ENCODE measurements at places on chromosomes 1 and 21.

DNA sequence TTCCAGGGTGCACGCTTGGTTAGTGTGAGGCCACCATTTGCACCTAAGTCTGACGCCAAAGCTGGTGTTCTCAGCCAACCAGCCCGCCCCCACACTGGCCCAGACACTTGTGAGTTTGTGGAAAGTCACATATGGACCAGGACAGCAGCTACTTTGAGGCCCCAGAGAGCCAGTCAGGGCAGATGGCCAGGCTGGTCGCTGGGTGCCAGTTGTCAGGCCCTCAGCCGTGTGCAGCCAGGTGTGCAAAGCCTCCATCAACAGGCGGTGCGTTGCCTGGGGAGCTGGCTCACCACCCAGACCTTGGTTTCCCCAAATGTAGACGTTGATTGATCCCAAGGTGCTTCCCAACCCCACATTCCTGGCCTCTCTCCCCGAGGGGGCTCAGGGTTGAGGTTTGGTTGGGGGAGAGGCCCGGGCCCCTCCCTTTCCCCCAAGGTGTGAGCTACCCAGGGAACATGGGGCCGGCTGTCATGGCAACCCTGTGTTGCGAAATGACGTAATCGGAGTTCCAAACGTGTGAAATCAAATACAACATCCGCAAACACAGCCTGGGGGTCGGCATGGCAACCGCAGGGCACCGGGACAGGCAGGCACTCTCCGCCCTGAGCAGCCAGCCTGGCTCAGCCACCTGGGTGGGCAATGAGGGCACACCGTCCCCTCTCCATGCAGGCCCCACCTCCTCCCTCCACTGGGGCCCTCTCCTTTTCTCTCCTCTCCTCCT lies 42.2 kb upstream of the WNT4 start:
- DNase-seq: peak; percentile 67

GRCh38 chr1:93608187-93609109 lies 73.2 kb downstream of the BCAR3 start:
- no peak for DNase-seq

GRCh38 chr1:81803431-81804110 lies 2.8 kb downstream of the ADGRL2 start:
- peak; percentile 48 for DNase-seq

DNA sequence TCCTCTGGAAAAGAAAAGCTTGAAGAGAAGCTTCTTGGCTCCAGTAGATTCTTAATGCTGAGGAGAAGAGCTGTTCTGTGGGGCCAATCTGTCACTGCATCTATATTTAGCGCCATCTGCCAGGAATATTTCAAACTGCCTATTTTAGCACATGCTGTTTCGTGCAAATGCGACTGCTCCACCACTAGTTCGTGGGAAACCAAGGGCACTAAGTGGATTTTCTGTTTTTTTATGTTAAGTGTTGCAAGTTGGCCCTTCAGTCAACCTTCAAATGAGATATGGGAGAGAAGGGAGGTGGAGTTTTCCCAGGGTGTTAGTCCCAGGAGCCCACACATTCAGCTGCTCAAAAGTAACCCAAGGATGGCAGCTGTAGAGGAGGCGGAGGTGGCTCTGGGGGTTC lies 91.9 kb downstream of the TSEN15 start:
- DNase-seq: no peak

GRCh38 chr1:219020386-219020785 lies 153.3 kb upstream of the LYPLAL1 start:
- no peak for DNase-seq

- DNase-seq: no peak
These were observed 28.9 kb downstream of the TSNAX start for GRCh38 chr1:231557411-231557810.

DNA sequence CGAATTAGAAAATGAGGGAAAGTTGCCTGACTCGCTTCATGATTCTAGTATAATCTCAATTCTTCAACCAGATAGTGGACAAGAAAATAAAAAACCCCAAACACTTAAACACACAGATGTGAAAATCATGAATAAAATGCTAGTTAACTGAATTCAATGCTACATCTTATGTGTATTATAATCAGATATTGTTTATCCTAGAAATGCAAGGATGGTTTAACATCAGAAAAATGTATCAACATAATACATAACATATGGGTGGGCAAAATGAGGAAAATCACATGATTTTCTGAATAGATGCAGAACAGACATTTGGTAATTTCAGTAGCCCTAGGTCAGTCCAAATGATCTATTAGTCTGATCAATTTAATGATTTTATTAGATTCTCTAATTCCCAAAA lies 97.2 kb downstream of the SIM2 start:
- no peak for DNase-seq

- no peak for DNase-seq
These were observed 11.4 kb downstream of the VAV3 start for GRCh38 chr1:107953556-107953955.

GRCh38 chr1:203336097-203336496 lies 14.8 kb downstream of the FMOD start:
- DNase-seq: no peak

DNA sequence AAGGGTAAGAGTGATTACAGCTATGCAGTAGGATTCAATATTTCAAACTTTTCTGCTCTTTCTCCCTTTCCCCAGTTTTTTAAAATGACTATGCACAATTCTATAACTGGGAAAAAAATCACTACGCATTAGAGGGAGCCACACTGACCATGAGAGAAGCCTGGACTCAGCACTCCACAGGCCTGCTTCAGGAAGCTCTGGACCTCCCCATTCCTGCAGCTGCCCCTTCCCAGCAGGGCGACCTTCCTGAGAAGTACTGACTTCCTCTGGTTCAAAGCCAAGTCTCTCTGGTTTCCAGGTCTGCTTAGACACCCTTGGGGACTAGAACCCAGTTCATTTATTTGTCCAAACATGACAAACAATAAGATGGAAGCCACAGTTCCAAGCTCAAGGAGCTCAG lies 42.0 kb upstream of the CLSTN1 start:
- no peak for DNase-seq

DNA sequence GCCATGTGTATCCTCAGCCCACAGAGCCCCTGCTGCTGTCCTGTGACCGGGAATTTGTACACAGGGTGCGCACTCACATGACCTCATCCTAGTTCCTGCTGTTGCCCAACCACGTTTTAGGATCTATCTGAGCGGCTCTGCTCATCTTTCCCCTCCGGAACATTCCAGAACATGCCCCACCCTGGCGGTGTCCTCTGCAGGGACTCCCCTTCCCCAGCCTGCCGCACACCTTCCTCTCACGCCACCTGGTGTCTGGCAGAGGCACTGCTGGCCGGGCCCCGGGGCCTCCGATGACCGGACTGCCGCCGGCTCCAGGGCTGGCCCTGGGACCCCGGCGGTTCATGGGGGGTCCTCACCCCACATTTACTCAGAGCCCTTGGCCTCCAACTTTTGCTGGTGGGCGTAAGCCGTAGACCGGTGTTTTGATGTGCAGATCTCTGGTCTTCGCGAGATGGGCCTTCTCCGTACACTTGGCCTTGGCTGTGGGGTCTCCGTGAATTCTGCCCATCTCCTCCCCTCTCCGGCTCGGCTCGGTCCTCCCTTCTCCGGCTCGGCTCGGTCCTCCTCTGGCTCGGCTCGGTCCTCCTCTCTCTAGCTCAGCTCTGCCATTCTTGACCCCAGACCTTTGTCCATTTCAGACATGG lies 29.5 kb downstream of the ARHGEF16 start:
- DNase-seq: peak; percentile 58

DNA sequence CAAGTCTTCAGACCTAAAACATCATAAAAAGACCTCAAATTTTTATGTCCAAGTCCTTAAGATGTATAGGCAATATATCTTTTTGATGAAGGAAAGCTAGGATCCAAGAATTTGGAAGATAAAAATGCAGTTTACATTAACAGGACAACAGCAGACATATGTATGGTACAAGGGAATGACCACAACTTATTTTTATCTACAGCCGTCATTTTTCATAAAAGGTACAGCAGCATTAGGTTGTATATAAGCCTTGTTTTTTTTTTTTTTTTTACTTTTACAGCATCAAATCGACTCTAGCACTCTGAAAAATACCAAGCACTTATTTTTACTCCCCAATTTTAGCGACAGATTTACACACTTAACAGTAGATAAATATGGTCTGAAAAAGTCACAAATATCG lies 1.3 kb downstream of the SRSF10 start:
- no peak for DNase-seq

DNA sequence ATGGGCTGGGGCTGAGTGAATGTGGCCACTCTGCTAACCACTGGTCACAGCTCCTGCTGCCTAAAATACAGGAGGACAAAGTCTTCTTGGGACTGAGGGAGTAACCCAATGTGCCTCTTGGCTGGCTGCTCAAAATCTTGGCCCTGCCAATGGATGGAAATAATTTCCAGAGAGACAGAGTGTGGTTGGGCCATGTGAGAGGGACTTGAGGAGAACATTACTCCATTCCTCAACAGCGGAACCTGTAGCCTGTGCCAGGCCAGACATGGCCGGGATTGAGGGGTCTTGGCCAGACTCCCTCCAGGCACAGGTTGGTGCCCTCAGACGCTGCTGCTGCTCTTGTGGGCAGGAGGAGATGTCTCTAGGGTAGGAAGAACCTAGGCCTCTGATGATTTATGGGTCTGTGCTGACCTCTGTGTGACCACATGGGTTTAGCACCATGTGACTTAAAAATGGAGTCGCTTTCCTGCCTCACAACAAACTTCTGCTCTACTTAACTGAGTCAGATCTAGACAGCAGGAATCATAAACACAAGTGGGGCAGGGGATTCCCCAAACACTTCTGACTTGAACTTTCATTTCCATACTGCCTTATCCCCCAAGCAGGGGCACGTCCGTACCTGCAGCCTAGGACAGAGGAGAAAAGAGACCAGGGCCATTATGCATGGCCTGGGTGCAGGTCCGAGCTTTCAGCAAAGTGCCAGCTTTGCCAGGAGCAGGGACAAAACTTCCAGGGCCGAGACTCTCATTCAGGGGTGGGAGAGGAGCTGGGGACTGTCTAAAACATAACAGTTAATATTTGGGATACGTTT lies 79.2 kb downstream of the CD34 start:
- peak; percentile 77 for DNase-seq

GRCh38 chr1:234866007-234866866 lies 256.3 kb upstream of the IRF2BP2 start:
- no peak for DNase-seq

DNA sequence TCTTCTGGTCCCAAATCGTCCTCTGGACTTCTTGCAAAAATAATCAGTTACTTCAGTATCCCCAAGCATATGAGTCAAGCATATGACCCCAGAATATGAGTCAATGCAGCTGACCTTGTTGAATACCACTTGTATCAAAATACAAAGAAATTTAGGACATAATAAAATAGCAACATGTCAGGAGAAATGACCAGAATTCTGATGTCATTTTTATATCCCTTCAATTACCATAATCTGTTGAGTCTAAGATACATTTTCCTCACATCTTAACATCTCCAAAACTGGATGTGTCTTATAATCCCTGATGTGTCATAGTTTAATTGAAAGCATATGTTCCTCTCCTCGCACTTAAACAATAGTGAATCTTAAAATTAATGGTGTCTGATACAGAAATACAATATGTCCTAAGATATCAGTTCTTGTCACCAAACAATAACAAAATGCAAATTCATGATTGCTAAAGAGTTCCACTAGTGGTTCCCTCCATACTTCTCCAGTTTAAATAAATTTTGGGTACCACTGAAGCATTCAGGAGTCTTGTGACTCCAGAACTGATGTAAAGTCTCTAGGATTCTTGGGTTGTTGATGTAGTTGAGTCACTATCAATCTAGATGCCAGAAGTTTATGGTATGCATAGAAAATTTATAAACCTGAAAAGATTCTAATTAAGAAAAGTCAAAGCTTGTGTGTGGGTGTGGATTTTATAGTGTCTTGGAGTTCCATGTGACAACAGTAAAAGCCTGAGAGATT lies 41.8 kb downstream of the KIFAP3 start:
- no peak for DNase-seq
